Upper lobe of left lung (tissue), 6 donors: ENCODE measurements at places on chromosomes 11 and 22. TPM values are rescaled to one million over a fixed set of nuclear protein-coding genes. Genes with fewer than 3 reads are reported as not detected.
A peak's percentile ranks its signal among the peaks of the same experiment; 100 is the strongest.

GRCh38 chr11:92455210-92455790 is 230.7 kb downstream of the FAT3 start:
- DNase-seq: no peak

- DNase-seq: peak; percentile 93
Measured at GRCh38 chr11:120335908-120336640, at the start of gene ARHGEF12. Gene ARHGEF12 (plus strand): TSS chr11:120336413. CDS start chr11:120337244, 831 bp downstream.

ROBO3 gene
- 6.5 TPM for total RNA-seq

CNIH2 gene
- 2.0 TPM for total RNA-seq

- DNase-seq: peak; percentile 58
Measured at GRCh38 chr22:48226026-48227013, 1463.9 kb downstream of the TBC1D22A start.

GAL3ST3 gene
- 2.4 TPM for total RNA-seq

CYP2D6 gene
- 0.46 TPM for total RNA-seq

C22orf31 gene
- not detected for total RNA-seq

GRCh38 chr11:113664069-113664980 is 41.8 kb downstream of the TMPRSS5 start:
- no peak for DNase-seq

GRCh38 chr22:19808873-19809478 is 45.7 kb downstream of the GNB1L start:
- DNase-seq: no peak

FOLR3 gene
- 10.5 TPM for total RNA-seq

KDM4D gene
- not detected for total RNA-seq

DNA sequence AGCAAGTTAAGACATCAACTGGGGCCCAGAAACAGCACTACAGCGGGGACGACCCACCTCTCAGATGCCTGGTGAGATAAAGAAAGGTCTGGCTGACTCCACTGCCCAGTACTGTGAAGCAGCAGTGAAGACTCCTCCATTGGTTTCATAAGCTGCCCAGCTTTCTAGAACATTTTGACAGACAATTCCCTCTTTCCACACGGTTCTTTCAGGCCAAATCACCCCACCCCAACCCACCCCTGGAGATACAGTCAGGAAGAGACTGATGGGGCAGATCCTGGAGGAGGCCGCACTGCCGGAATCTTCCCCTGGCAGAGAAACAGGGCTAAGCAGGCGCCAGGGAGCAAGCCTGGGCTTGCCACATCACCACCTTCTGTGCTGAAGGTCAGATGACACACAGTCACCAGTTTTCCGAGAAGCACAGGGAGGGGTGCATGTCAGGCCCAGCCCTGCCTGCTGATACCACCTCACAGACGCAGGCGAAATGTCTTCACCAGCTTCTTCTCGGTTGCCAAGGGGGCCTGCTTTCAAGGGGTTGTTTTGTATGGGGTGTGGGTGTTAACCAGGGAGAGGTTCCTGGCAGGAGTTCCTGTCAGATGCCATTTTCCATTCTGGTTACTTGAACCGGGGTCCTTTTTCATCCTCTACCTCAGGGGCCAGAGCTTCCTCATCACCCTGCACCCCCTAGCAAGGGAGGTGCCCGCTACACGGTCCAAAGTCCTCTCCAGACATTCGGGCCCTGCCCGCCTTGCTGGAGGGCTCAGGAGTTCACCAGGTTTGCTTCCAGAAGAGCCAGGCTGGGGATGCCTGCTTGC is 1.4 kb upstream of the NEAT1 start:
- DNase-seq: peak; percentile 52

OR52N5 gene
- not detected for total RNA-seq

DNA sequence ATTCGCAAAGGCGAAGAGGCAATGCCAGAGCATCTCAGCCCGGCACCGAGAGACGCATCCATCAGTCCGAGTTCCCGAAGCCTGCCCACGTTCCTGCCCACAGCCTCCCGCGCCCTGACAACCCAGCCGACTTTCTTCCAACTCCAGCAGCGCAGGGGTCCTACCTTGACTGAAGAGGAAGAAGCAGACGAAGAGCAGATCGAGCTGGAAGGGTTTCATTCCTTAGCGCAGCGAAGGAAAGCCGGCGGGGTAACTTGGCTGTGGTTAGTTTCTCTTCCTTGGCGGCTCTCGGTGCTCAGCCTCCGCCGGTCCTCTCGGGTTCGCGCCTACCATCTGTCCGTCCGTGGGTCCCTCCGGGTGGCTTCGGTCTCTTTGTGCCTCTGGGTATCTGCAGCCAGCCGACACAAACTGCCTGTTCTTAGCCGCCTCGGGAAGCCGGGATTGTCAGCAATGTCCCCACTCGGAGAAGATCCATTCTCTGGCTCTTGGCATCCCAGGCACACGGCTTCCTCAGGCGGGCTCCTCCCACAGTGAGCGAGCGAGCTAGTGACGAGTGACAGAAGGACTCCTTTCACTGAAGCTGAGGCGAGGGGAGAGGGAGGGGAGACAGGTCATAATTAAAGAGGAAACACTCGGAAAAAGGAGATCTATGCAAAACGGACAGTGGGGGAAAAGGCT is at the start of gene KIRREL3:
Gene KIRREL3 (minus strand): TSS at position 480 of the 678 bp plus-strand sequence.
- peak; percentile 32 for DNase-seq

- no peak for DNase-seq
Measured at GRCh38 chr22:39808081-39808480, 85.5 kb downstream of the ENTHD1 start.

DNA sequence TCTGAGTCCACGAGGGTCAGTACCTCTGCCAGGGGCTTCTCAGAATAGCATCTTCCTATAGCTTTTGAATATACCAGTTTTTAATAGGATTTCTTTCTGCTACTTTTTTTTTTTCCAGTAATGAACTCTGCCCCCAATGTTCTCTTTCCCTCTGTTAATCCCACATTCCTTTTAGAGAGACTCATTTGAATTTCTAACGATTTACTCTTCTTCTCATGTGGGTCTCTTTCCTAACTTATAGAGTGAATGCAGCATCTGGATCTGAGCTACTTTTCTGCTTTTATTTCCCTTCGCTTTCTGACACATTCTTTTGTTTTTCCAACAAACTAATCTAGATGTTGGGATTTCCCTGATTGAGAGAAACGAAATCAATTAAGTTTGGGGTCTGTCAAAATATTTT is 71.4 kb downstream of the INSC start:
- DNase-seq: no peak

UBQLN3 gene
- 0.29 TPM for total RNA-seq

MPST gene
- total RNA-seq: 156 TPM

DNA sequence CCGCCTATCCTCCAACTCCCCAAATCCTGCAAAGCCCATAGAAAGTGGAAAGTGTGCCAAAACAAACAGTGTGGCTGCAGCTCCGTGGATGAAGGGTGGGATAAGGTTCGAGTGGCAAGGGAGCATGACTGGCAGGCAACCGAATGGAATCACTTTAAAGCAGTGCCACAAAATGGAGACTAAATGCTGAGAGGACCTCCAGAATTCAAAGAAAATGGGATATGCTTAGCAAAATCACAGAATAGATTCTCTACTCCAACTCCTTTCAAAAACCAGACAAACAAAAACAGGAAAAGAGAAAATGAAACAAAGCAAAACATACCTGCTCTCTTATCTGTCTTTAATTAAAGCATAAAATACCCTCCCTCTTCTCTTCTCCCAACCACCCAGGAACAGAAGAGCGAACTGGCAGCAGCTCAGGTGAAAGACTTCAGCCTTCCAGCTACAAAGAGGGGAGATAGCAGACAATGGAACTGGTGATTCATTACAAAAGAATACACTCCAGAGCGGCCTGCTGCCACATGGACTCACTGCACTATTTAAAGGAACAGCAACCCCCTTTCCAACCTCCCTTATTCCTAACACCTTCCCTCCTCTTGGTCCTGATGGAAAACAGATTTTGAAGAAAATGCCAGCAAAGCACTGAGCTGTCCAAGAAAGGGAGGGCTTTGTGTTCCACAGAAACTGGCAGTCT is 118.5 kb downstream of the APOL5 start:
- no peak for DNase-seq

DNA sequence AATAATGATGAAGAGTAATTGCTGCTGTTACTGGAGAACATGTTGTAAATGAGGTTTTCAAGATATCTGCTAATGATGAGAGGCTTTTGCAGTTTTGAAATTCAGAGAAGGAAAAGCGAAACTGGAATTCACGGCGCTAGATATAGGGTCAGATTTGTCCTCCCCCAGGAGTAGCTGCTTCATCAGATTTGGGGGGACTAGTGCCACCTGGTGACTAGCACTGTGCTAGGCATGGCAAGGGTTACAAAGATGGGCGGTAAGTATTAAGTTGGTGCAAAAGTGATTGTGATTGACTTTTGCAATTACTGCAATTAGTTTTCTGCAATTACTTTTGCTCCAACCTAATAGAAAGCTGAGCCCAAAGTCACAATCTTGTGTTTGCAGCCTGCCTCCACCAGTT is 879.9 kb upstream of the TENM4 start:
- DNase-seq: no peak

FGF4 gene
- not detected for total RNA-seq

OR5B17 gene
- not detected for total RNA-seq

GRCh38 chr11:27972522-27973170 is 135.3 kb downstream of the KIF18A start:
- DNase-seq: no peak

DNA sequence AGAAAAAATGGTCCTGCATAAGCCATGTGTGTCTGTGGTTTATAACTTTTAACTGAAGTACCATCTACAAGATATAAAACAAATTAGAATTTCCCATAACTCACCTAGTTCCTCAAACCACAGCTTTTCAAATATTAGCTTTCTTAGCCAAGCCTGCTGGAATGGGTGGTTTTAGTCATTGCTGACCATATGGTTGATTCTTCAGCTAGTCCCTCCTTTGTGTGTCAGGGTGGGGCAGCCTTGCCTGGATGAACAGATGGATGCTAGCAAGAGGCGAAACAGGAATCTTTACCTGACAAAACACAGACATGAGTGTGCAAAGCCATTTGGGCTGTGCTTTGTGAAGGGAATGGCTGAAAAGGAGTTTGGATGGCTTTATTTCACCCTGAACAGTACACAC is 6.9 kb upstream of the B3GNT6 start:
- no peak for DNase-seq

GRCh38 chr22:49429066-49429465 is 398.6 kb downstream of the BRD1 start:
- no peak for DNase-seq

CARD18 gene
- total RNA-seq: not detected
